ENCODE measurements at places on chromosomes 3 and 15.

- DNase-seq = no peak
Measured at GRCh38 chr3:168061332-168061996, 34.3 kb downstream of the GOLIM4 start.

DNA sequence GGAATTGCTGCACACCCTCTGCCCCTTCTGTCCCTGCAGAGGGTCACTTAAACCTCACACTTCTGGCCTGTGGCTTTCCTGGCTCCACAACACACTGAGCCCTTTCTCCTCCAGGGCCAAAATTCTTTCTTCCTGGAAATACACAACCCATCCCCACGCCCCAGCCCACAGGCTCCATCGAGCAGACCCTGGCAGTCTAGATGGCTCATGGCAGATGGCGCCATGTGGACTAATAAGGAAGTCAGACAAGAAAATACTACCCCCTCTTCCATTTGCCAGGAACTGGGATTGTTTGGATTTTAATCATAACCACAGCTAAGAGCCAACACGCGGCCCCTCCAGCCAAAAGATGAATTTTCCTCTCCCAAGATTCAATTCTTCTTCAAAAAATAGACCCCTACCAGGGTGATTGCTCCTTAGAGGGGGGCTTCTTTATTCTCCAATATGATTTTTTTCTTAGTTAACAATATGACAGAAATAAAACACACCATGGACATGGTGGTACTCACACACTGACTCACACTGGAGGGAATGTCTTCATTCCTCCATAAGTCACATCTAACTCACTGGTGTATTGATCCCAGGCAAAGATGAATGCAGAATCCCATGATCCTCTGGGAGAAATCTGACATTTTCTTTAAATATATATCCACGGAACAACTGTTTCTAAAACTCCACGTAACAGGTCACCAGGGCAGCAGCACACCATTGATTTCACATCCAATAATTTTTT is 111.5 kb downstream of the NTRK3 start:
- no peak for DNase-seq

GRCh38 chr3:138935863-138936740 is 10.8 kb downstream of the FOXL2 start:
- DNase-seq = peak; percentile 39

- DNase-seq = no peak
Measured at GRCh38 chr3:125394406-125394805, 19.3 kb upstream of the ZNF148 start.

DNA sequence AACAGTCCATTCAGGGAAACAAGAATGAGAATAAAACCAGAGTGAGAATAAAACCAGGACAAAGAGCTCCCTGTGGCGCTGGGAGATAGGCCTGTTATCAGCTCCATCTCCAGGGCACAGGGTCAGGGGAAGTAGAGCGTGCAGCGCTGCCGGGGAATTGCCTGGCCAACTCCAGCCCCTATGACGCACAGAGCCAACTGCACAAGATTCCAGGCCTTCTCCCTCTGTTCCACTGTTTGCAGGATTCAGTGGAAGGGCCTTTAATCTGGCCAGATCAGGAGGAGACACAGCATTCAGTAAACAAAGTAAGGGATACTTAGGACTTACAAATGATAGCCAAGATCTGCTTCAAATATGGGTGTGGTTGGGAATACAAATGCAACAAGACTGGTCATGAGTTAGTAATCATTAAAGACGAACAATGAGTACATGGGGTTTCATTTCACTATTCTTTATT is 49.4 kb downstream of the ITGB5 start:
- DNase-seq = peak; percentile 8

DNA sequence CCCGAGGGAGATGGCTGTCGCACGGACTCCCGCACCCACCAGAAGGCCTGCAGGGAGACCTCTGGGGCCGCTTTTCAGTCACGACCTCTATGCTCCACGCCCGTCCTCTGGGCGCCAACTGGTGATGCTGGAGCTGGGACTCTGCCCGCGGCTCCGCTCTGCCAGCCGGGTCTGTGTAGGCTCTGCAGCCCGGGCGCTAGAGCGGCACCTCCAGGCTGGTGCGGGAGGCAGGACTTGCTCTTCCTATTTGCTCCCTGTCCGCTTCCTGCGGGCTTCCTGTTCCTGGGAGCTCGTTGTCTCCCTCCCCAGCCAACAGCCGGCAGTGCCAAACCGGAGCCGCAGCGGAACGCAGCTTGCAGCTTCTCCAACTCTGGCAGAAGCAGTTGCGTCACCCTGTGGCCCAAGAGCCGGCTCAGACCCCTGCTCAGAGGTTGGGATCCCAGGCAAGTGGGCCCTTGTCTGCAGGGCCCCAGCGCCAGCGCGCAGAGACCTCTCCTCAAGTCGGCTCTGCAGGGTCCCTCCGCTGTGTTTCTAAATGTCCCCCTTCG is 285.9 kb downstream of the XXYLT1 start:
- peak; percentile 87 for DNase-seq

GRCh38 chr3:153967260-153967659 is 153.9 kb upstream of the ARHGEF26 start:
- no peak for DNase-seq

DNA sequence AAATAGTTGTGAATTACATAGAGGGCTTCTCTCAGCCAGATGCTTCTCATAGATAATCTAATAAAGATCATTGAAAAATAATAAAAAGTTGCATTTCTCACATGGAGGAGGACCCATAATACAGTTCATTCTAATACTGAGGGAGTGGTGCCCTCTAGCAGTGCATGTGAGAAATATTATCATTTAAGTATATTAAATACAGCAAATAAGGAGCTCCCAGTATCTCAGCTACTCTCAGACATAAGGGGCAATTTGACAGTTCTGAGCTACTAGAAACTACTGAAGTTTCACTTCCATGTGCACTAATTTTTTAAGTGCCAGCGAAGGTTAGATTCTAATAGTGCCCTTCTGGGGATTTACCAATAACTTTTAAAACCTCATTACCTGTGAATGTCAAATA is 188.3 kb downstream of the IL5RA start:
- peak; percentile 4 for DNase-seq

GRCh38 chr3:56086355-56086754 is 381.9 kb downstream of the ERC2 start:
- no peak for DNase-seq

DNA sequence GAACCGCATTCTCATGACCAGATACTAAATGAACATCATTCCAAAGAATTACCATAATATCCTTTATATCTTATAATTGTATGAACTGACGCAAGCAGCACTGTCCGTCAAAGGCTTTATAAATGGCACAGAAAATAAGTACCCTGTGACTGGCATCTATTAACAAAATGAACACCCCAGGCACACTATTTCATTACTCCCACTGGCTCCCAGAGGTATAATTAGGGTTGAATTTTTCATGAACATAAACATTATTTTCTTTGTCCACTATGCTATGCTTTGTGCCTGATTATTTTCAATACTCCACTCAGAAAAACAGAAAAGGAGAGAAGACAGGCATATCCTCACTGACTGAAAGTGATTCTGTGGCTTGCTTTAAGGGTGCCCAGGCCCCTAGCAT is 71.1 kb downstream of the LYZL4 start:
- no peak for DNase-seq

DNA sequence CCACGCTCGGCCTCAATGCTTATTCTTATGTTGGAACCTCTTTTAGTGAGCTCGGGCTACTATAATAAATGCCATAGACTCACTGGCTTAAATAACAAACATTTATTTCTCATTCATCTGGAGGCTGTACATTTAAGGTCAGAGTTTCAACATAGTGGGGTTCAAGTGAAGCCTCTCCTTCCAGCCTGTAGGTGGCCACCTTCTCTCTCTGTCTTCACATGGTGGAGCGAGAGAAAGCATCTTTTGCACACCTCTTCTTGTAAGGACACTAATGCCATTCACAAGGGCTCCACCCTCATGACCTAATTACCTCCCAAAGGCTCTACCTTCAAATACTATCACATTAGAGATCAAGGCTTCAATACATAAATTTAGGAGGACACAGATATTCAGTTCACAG is 520.3 kb upstream of the EPHA6 start:
- no peak for DNase-seq

- no peak for DNase-seq
Measured at GRCh38 chr15:61084944-61085367, 144.1 kb downstream of the RORA start.

GRCh38 chr15:72784456-72784876 is 908 bp upstream of the ADPGK start:
- no peak for DNase-seq

DNA sequence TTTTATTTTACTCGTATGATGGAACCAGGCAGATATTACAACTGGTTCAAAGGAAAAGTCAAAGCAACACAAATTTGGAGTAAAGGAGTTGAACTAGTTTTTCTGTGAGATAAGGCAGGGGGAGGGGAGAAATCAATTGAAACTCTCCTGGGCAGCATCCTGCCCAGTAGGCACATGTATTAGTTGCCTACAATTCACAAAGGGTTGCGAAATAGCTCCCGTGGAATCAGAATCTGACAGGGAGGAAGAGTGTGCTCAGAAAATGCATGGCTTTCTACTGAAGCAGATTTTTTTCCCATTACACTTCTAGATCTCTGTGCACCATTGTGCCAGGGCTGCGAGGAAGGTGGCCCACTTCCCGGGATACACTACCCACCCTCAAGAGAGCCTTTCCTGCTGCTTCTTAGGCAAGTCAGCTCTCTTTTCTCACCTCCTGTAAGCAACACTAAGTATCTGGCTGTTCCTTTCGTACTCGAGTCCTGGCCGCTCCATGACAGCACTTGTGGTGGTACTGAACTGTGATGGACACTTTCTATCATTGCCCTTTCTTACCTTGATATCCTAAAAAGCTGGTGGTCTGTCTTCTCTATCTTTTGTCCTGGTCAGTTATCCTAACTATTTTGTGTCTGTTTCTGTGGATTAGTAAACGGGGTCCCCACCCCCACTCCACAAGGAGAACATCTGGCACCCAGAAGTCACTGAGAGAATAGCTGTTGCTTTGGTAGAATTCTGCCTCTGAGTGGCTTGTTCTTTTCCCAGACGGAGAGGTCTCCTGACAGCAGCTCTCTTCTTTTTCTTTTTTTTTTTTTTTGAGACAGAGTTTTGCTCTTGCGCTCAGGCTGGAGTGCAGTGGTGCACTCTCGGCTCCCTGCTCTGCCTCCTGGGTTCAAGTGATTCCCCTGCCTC is 74.8 kb downstream of the RPL39L start:
- no peak for DNase-seq

GRCh38 chr3:13745636-13746035 is 134.2 kb downstream of the WNT7A start:
- no peak for DNase-seq

GRCh38 chr3:101311676-101312075 is 8.7 kb downstream of the IMPG2 start:
- DNase-seq = peak; percentile 14

GRCh38 chr3:119368298-119368697 is 74.1 kb downstream of the ARHGAP31 start:
- DNase-seq = no peak

- no peak for DNase-seq
Measured at GRCh38 chr3:171847133-171847532, 4.0 kb downstream of the TMEM212 start.

- DNase-seq = no peak
Measured at GRCh38 chr3:133209871-133210550, 171.8 kb downstream of the TMEM108 start.

Data from SHP77 (cell line).